Stimulated activated naive CD4-positive, alpha-beta T cell (primary cell): ENCODE measurements at places on chromosomes 12 and 14.
A peak's percentile ranks its signal among the peaks of the same experiment; 100 is the strongest.

DNA sequence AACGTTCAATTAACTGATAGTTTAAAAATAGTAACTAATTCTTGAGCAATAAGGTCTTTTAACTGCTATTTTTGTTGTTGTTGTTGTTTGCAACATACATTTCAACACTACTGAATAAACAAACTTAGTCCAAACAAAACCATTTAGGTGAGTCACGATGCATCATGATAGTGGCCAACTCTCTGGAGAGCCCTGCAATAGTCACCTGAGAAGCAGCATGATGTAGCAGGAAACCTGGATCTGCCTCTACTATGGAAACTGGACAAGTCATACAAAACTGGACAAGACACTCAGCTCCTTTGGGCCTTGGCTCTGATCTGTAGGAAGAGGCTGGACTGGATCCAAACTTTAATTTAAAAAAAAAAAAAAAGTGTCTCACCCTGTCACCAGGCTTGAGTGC is 117.3 kb downstream of the MED13L start:
- no peak for DNase-seq

DNA sequence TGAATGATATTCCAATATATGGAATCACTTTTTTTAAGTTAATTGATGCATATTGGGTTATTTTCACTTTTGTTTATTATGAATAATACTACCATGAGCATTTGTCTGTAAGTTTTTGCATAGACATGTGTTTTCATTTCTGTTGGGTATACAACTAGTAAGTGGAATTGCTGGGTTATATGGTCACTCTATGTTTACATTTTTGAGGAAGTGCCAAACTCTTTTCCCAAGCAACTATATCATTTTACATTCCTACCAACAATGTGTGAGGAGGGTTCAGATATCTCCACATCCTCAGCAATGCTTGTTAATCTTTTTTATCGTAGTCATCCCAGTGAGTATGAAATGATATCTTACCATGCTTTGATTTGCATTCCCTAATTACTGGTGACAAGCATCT is 64.0 kb downstream of the MON2 start:
- DNase-seq: no peak

- no peak for DNase-seq
Observed at GRCh38 chr12:12007001-12007712, 63.6 kb upstream of the BCL2L14 start.

- no peak for DNase-seq
Observed at GRCh38 chr12:42173961-42174521, 29.4 kb upstream of the GXYLT1 start.

DNA sequence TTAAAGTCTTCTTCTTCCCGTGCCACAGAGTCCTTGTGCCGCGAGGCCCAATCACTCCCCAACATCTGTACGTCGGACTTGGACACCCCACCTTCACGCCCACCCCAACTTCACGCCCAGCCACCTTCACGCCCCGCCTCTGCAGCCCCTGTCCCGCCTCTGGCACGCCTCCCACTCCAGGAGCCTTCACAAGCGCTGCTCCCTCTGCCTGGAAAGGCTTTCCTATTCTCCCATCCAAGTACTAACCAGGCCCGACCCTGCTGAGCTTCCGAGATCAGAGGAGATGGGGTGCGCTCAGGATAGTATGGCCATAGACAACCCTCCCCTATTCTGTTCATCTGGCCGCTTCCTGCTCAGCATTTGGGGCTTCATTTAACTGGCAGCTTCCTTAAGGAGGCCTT is 17.3 kb upstream of the EIF5 start:
- DNase-seq: no peak

GRCh38 chr12:117140397-117141096 is 41.3 kb upstream of the TESC start:
- DNase-seq: no peak

DNA sequence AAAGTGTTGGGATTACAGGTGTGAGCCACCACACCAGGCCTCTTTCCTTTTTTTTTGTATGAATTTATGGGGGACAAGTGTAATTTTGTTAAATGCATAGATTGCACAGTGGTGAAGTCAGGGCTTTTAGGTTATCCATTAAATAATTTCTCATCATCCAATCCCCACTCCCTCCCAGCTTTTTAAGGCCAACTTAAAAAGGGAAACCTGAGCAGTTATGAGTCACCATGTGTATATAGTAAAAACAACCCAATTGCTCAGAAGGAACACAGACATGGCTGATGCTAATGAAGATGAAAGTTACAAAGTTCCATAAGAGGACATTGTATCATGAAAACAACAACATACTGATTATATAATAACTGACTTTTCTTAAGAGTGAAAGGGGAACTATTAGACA is 25.6 kb upstream of the ARID2 start:
- DNase-seq: no peak

DNA sequence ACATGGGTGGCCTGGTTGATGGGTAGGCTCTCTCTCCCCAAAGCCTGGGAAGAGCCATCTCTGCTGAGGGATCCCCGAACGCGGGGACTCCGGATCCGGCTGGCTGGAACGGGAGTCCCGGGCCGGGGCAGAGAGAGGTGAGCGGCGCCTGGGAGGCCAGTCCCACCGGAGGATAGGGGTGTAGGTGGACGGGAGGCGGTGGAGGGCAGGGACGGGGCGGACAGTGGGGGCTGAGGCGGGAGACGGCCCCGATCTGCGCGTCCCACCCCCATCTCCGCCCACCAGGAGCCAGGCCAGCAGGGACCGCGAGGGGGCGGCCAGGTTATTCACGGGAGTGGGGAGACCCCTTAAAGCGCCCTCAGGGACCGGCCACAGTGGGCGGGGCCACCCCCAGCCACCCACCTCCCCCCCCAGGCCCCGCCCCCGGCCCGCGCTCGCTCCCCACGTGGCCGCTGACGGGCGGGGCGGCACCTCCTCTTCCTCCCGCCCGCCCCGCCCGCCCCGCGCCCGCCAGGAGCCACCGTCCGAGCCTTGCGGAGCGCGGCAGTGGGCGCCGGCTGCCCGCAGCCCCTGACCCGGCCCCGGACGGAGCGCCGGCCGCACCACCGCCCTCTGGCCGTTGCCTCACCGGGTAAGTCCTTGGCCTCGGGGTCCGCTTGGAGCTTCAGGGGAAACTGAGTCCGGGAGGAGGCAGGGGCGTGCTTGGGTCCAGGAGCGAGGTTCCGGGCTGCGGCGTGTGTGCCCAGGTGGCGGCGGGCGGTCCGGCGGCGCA is at the start of gene INF2:
TSS of gene INF2 (plus strand) at position 510 of the 772 bp plus-strand sequence. CDS start 11,748 bp downstream, outside the sequence.
- DNase-seq: peak; percentile 42

GRCh38 chr14:41604721-41605531 is 1.8 kb upstream of the LRFN5 start:
- DNase-seq: no peak

- DNase-seq: no peak
Observed at GRCh38 chr12:8665759-8666158, 3.1 kb upstream of the MFAP5 start.

DNA sequence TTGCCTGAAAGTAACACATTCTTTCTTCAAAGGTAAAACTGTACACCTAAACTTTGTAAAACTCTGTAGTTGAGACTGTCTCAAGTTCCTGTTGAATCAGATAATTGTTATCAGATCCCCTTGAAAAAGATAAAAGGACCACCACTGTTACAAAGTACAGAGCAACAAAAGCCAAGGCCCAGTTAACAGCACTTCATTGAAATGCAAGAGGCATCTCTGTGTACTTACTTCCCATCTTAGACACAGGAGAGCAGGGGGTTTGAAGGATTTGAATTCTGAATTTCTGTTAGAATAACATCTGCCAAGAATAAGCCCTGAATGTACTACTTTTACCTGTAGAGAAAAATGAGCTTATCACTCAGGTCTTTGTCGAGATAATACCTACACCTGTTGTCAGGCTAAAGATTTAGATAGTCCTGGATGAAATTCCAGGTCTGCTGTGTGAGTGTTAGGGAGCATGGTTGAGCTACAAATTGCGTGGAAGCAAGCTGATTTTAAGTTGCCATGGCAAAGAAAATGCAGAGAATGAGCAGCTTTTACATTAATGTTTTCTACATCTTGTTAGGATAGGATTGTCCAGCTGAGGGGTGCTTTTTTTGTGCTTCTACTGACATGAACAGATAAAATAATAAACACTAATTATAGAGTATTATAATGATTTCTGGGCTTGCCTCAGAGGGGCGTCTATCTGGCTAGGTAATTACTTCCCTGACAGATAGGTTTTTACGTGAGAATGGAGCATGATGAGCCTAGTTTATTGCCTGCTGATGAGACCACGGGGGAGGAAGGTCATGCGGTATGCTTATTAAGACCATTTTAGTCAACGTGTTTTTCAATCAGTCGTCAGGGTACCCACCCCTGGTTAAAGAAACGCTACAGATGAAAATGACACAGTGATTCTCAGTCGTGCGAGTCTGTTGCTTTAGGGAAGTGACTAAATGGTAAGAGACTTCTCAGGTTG is 309.2 kb downstream of the PAWR start:
- no peak for DNase-seq

- DNase-seq: no peak
Observed at GRCh38 chr14:77243853-77244252, 27.2 kb downstream of the NGB start.

GRCh38 chr12:108646600-108647579 is 13.2 kb upstream of the SELPLG start:
- DNase-seq: no peak

DNA sequence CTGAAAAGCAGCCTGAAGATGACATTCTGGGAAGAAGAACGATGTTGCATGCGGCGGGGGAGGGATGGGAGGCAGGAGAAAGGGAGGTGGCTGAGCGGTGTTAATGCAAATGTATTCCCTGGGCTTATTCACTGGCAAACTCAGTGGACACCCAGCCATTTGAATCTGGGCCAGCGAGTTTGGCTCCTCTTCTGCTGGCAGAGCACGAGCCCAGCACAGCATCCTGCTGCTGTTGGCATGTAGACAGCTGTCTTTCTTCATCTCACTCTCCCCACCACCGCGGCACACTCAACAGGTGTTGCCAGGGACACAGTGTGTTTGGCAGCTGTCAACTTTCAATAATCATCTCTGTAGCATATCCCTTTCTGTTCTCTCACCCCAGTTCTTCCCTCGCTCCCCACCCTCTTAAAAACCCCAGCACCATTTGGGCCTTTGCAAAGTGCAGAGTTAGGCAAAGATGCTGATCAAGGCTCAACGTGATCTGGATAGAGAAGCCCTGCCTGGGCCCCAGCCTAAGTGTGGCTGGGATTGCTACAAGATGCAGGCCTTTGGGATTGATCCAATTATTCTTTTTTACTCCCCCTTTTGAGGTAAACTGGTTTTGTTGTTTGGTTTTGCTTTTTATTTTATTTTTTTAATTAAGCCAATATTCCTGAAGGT is 131.9 kb downstream of the EXOC5 start:
- no peak for DNase-seq

DNA sequence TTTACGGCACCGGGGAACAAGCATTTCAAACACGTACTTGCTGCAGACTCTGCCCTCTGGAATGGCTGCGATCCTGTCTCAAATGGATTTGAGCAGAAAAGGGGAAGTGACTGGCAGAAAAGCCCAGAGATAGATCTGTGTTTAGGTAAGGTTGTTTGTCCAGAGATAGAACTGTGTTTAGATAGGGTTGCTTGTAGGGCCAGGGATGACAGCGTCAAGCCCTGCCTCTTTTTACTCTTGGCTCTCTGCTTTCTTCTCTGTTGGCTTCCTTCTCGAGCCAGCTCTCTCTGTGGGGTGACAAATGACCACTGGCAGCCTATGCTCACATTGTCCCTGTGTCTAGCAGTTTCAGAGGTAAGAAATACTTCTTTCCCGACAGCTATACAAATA is 11.4 kb downstream of the DGLUCY start:
- DNase-seq: no peak

DNA sequence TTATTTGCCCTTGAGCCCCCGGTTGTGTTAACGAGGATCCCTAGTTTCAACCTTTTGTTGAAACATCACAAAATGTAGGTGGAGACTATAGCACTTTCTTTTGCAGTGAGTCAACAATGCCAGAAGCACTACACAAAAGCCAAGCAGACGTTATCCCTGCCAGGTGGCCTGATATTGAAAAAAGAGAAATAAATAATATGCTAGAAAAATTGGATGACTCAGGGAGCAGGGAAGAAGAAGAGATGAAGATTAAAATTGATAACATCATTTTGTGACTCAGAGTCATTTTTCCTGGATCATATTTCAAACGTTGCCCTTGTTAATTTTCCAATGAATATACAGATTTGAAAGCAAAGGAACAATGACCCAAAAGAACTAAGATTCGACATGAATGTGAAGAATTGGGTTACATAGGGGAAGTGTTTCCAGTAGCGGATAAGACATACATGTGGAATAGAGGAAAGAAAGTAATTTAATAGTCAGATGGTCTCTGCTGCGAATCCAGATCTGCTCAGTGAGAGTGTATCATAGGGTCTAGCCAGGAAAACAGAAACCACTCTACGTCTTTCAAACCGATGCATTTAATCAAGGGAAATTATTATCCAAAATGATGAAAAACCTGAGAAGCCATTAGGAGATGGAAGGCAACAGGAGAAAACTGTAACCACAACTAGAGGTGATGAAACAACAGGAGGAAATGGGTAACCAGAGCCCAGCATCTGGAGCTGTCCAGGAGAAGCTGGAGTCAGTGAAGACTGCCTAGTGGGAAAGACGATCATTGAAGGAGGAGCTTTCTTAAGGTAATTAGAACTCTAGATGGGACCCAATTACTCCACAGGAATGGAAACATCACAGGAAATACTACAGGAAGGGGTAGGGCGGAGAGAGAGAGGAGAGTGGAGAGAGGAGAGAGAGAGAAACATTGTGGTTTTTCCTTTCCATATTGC is 57.9 kb downstream of the RERG start:
- DNase-seq: no peak
